ENCODE measurements at places on chromosomes 12 and 14.

- no peak for DNase-seq
- H3K36me3 ChIP-seq = no peaks in the 10 kb centered on the region
- H3K27ac ChIP-seq = no peak overlapping the region
- H3K4me3 ChIP-seq = no peak overlapping the region
- no peaks in the 10 kb centered on the region for H3K27me3 ChIP-seq
Observed at GRCh38 chr14:61227884-61228591, 53.1 kb downstream of the TMEM30B start.

GRCh38 chr12:28079539-28079938, 107.0 kb upstream of the PTHLH start:
- no peaks in the 10 kb centered on the region for H3K4me1 ChIP-seq
- no peak overlapping the region for H3K4me3 ChIP-seq
- no peak overlapping the region for H3K27ac ChIP-seq
- DNase-seq = no peak

DNA sequence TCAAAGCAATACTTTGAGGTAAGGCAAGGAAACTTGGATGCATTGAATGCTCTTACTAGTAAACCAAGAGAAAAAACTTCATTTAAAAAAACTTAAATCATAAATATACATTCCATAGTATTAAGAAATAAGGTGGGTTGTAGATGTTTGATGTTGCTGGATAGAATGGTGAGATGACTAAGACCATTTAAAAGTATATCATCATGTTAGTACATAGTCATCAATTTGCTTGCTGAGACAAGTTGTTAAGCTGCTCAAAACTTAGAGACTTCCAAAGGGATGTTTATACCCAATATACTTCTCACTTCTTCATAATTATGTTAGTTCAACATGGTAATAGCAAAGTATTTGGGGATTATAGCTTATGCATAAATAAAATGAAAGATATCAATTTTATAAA, 675.5 kb upstream of the MGAT4C start:
- H3K27me3 ChIP-seq = no peaks in the 10 kb centered on the region
- no peak for DNase-seq
- H3K36me3 ChIP-seq = no peaks in the 10 kb centered on the region
- no peak overlapping the region for H3K4me3 ChIP-seq

- no peak overlapping the region for H3K4me3 ChIP-seq
- H3K27me3 ChIP-seq = no peaks in the 10 kb centered on the region
- peak; percentile 59 for DNase-seq
- no peak overlapping the region for H3K27ac ChIP-seq
- H3K4me1 ChIP-seq = peaks cover 14% of the 10 kb centered on the region
Observed at GRCh38 chr14:75559451-75560222, 18.8 kb upstream of the FLVCR2 start.

- DNase-seq = no peak
- H3K27ac ChIP-seq = no peak overlapping the region
- H3K4me1 ChIP-seq = no peaks in the 10 kb centered on the region
- no peaks in the 10 kb centered on the region for H3K36me3 ChIP-seq
- H3K4me3 ChIP-seq = no peak overlapping the region
Observed at GRCh38 chr12:58206876-58207275, 265.5 kb downstream of the ATP23 start.

DNA sequence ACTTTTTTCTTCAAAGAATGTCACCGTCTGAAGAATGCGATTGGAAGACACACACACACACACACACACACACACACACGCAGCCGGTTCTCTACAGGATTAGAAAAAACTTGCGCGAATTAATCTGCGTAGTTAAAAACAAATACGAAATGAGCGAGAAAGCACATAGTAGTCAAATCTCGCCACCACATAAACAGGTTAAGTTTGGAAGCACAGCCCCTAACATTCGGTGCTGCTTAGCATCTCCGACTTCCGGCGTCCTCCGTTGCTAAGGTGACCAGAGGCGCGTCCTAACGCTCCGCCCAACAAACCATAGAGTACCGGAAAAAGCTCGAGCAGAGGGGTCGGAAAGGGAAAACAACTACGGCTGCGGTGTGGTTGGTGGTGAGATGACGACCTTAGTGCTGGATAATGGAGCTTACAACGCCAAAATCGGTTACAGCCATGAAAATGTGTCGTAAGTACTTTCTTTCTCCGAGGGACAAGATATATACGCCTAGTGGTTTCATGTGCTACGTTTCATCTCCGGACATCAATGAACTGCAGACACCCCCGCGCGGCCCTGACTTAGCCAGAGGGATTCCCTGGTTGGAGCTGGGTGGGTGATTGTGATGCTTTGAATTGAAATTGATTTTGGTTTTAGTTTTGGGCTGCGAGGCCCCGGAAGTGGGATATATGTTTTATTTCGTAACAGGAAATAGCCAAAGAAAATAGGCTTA, at the start of gene ACTR6:
Gene ACTR6 (plus strand): TSS at position 353 of the 719 bp plus-strand sequence. CDS start 37 bp downstream, at position 390.
- DNase-seq = peak; percentile 93
- no peaks in the 10 kb centered on the region for H3K36me3 ChIP-seq
- no peaks in the 10 kb centered on the region for H3K27me3 ChIP-seq
- peak within 1 kb of the TSS; percentile 61 for H3K27ac ChIP-seq

All from trophoblast cell (in vitro differentiated cells and primary cell).